ENCODE measurements at places on chromosomes 2 and 18.

DNA sequence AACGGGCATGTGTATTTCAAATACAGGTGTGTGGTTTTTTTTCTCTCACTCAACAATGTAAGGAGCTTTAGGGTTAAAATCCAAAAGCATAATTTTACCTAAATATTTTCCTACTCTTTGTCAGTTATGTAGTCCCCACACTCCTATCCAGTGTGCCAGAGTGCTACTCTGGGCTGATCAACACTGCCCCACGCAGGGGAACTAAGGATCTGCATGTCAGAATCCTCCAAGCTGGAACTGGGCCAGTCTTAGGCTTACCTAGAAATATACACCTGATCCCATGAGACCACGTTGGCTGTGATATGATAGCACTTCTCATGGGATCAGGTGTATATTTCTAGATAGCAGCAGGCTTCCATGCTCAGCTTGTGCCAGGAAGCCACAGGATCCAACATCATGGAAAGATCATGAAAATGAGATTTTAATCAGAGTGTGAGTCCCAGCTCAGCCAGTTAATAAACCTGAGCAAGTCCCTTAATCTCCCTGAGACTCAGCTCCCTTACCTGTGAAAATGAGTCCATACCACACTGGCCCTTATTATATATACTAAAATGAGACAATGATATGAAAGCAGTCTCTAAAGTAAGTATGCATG lies 29.7 kb downstream of the CCDC141 start:
- no peak for DNase-seq

GRCh38 chr2:191197096-191197495 lies 46.3 kb upstream of the STAT4 start:
- DNase-seq, result no peak

- DNase-seq, result no peak
Observed at GRCh38 chr18:79211844-79212243, 142.7 kb downstream of the ATP9B start.

DNA sequence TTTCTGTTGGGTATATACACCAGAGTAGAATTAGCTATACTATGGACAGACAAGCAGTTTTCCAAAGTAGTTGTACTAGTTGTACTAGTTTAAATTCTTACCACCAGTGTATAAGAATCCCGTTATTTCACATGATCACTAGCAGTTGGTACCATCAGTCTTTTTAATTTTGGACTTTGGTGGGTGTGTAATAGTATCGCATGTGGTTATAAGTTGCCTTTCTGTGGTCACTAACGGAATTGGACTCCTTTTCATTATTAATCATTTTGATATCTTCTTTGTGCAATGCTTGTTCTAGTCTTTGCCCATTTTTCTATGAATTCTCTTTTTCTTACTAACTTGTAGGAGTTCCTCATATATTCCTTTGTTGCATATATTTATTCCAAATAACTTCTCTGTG lies 89.8 kb downstream of the ASXL2 start:
- no peak for DNase-seq

- DNase-seq, result no peak
Observed at GRCh38 chr18:34767601-34768027, 57.5 kb downstream of the DTNA start.

DNA sequence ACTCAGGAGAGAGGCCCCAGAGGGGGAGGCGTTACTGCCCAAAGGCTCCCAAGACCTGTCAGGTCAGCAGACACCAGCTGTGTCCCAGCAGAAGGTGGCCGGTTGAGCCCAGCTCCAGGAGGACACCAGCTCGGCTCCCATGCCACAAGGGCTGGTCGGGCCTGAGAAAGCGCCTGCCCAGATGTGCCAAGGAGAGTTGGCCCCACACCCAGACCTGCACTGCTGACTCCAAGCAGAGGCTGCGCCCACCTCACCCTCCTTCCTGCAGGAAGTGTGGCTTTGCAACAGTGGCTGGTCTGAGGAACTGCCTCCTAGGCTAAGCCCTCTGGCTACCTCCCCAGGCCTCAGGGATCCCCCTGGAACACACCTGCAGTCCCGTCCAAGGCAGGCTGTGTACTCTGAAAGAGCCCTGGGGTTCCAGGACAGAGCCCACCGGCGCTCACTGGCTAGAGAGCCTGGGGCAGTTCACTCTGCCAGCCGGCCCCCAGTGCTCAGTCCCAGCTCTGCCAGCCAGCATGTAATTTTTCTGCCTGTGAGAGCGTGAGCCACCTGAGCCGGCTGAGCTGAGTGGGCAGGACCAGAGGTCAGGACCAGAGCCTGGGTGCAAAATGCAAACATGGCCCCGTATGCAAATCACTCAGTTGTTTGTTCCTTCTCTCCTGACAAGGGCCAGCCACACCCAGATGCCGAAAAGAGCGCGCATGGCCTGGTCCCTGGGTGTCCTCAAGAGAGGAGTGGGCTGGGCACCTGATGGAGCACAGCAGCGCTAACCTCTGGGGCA lies 36.9 kb upstream of the PTMA start:
- DNase-seq, result no peak

- DNase-seq, result no peak
Observed at GRCh38 chr2:141316606-141317005, 814.2 kb downstream of the LRP1B start.

DNA sequence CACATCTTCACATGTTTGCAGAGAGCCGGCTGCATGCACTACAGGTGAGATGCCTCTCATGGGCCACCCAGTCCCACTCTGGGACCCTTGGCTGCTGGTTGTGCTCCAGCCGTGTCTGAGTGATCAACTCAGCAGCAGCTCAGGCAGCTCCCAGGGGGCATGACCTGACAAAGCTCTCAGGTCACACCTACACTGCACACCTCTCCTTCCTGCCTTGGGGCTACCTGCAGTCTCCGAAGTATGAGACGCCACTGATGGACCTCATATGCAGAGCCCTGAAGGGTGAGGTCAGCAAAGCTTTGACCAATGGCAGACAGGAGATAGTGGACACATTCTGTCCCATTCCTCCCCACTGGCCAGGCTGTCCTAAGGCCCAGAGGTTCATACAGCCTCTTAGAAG lies 51.4 kb downstream of the LBH start:
- no peak for DNase-seq

DNA sequence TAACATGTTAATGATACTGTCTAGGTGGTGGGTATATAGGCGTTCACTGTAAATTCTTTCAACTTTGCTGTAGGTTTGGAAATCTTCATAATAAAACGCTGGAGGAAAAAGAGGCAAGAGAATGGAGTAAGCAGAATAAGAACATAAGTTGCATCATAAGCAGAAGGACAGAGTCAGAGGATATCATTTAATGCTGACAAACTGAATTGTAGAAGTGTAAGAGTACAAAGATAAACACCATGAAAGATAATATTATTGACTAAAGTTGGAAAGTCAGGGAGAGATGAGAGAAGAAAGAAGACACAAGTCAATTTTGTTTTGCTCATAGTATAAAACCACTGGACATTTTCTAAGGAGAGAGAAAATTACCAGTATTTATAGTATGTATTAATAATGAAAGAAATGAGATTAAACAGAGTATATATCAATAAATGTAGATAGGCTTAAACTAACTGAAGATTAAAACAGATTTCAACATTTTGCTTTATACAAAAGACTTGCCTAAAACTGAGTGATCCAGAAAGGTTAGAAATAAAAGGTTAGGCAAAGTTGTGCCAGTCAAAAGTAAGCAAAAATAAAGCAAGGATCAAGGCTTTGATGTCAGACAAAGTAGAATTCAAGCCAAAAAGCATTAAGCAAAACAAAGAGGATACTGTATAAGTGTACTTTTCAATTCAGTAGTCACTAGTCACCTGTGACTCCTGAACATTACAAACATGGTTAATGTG lies 42.4 kb upstream of the VIT start:
- no peak for DNase-seq

- no peak for DNase-seq
Observed at GRCh38 chr2:235661167-235661937, 167.5 kb downstream of the AGAP1 start.

DNA sequence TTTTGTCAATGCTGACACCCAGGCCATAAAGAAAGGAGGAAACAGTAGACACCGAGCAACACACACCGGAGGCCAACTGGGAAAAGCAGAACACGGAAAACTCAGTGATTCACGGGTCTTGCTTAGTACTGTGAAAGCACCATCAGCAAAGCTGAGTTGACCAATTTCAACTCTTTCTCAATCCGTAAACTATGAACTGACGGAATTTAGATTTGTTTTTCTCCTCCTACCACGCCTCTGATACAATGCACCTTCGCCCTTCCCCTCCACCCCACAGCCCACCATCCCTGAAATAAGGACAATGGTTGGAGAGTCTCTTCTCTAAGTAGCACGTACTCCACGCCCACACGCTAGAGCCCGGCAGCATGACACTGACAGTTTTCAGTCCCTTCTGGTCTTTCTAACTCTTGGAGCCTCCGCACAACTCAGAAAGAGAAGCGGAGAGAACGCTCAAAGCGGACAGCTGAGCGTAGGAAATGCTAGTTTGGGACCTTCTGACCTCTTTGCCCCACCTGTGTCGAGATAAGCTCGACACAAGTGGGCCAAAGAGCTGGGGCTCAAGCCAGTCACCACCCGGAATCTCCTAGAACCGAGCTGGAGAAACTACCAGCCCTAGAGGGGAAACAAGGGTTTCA lies 669 bp downstream of the LNPK start:
- no peak for DNase-seq

DNA sequence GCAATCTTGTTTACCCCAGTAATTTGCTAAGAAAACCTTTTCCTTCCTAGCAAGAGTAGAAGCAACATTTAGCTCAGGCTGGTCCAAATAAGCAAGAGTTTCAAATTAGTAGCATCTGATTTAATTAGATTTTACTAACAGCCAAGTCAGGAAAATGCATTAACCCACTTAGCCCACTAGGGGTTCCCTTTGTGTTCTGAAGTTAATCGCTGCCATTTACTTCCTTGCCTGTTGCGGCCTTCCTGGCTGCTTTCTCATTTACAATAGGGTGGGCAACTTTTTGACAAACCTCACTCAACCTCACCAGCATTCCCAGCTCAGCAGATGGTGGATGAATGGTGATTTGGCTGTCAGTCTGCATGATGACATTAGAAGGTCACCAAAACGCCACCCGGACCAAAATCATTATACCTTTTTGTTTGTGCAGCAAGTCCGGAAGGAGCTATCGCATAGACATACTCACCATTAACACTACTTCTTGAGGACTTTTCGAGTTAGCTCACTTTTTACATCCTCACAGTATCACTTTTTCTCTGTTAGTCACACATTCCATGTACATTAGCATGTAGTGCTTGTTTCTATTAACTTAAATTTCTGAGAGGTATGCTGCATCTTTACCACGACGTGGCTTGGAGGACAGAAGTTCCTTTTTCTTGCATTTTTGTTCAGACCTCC lies 101.5 kb upstream of the SETBP1 start:
- DNase-seq, result peak; percentile 14

- peak; percentile 42 for DNase-seq
Observed at GRCh38 chr2:75432761-75433361, 127.9 kb downstream of the EVA1A start.

- no peak for DNase-seq
Observed at GRCh38 chr18:23835091-23835490, 145.8 kb downstream of the LAMA3 start.

- DNase-seq, result no peak
Observed at GRCh38 chr2:122670897-122671296, 915.4 kb downstream of the TSN start.

DNA sequence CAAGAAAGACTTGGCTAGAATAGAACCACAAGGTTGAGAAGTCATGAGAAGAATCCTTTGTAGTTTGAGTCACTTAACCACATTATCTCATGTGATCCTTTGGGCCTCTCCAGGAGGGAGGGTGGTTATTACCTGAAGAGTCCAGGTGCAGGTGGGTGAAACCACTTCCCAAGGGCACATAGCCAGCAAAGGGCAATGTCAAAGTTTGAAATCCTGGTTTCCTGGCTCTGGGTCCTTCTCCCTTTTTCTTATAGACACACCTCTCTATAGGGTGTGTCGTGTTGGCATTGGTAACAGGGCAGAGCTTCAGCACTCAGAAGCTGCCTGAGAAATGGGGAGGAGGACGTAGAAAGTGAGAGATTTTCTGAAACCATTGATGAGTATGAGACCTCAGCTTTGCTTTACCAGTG lies 137.9 kb downstream of the MGAT5 start:
- DNase-seq, result no peak

- no peak for DNase-seq
Observed at GRCh38 chr18:7066965-7067555, 50.5 kb downstream of the LAMA1 start.

DNA sequence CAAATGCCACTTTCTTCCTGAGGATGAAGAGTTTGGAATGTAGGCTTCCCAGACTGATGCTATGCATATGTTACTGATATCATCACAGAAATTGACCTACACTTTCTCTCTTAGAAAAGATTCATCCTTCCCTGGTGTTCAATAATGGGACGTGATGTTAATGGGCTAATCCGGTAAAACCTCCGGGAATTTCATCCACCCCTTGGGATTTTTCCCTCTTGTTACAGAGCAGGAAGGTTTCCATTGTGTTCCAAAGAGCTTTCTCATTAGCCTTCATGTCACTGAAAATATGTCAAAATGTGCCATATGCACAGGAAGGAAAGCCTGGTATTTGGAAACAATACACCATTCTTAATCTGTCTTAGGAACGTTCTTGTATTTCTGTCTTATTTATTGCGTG lies 20.7 kb downstream of the ALPK2 start:
- no peak for DNase-seq

DNA sequence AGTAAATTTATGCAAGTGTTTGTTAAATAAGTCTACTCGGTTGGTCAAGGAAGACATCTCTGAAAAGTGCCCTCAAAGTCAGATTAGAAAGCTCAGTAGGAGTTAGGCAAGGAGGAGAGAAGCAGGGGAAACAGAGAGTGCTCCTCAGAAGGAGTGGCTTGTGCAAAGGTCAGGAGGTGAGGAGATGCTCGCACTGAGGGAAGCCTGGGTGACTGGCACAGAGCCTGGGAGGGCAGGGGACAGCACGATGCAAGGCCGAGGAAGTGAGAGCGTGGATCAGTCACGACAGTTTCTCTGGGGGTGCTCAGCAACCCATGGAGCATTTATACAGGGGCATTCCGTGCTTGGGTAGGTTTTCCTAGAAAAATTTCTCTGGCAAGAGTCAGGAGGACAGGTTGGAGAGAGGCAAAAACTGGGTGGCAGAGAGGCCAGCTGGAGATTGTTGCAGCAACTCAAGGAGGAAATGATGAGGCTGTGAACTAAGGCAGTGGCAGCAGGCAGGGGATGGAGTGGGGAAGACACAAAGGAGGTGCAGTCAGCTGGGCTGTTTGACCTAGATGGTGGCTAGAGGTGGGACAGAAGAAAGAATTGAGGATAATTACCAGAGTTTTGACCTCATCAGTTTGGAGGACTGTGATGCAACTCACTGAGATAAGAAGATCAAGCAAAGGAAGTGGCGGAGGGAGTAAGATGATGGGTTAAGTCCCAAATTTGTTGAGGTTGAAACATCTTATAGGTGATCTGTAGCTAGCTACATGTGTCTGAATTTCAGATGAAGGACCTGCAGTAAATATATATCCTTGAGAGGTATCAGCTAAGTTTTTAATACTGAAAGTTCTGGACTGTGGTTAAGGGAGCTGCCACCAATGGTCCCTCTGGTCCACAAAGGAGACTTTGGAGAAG lies 52.4 kb downstream of the BCL2 start:
- no peak for DNase-seq

- no peak for DNase-seq
Observed at GRCh38 chr18:66344227-66344626, 259.7 kb downstream of the CDH19 start.

- no peak for DNase-seq
Observed at GRCh38 chr2:150376553-150377335, 110.7 kb downstream of the RND3 start.

GRCh38 chr2:43024515-43025011 lies 201.8 kb downstream of the ZFP36L2 start:
- no peak for DNase-seq

GRCh38 chr2:122451040-122451439 lies 695.6 kb downstream of the TSN start:
- no peak for DNase-seq

GRCh38 chr2:4653991-4654390 lies 950.6 kb downstream of the DCDC2C start:
- no peak for DNase-seq

Measured in GM18507 (cell line).